ENCODE measurements at places on chromosomes 1 and 21.

- no peak for DNase-seq
Observed at GRCh38 chr1:202170726-202171125, 10.3 kb upstream of the PTPN7 start.

GRCh38 chr1:176691251-176692228 is 228.6 kb downstream of the PAPPA2 start:
- peak; percentile 6 for DNase-seq

- no peak for DNase-seq
Observed at GRCh38 chr1:117567976-117568375, 37.9 kb upstream of the TENT5C start.

GRCh38 chr1:241999026-241999425 is at the start of gene MAP1LC3C:
Gene MAP1LC3C, minus strand, starts transcription at chr1:241999098. Its CDS starts 90 bp downstream, at chr1:241999008.
- no peak for DNase-seq

GRCh38 chr1:67575861-67576260 is 109.1 kb upstream of the GADD45A start:
- DNase-seq: peak; percentile 58

DNA sequence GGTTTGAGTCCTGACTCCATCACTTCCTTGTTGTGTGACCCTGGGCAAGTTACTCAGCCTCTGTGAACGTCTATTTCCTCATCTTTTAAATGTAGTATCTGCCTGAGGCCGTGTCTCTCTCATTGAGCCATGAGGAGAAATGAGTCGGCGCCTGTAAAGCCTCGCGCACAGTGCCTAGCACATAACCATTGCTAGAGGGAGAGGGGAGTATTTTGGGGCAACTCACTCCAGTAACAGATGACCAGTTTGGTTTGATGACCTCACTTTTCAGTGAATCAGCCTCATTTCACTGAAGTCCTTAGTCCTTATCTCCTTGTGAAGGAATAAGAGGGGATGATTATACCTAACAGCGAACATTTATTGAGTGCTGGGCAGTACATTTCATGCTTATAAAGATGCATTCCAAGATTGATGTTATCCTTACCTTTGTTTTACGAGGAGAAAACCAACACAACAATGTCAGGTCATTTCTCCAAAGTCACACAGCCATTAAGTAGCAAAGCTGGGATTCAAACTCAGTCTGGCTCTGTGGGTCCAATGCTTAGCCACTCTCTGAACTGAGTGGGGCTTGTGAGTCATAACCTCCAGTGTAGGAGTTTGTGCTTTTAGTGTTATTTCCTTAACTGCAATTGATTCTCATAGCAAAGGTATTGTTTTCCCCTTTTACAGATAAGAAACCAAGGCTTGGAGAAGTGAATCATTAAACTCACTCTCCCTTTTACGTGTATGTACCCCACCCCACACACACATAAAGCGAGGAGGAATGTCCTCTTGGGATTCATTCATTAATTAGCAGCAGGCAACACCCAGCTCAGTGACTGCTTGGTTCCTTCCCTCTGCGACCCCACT is 25.9 kb downstream of the KCNC4 start:
- DNase-seq: peak; percentile 83

GRCh38 chr1:53620061-53620855 is 118.7 kb downstream of the GLIS1 start:
- no peak for DNase-seq

DNA sequence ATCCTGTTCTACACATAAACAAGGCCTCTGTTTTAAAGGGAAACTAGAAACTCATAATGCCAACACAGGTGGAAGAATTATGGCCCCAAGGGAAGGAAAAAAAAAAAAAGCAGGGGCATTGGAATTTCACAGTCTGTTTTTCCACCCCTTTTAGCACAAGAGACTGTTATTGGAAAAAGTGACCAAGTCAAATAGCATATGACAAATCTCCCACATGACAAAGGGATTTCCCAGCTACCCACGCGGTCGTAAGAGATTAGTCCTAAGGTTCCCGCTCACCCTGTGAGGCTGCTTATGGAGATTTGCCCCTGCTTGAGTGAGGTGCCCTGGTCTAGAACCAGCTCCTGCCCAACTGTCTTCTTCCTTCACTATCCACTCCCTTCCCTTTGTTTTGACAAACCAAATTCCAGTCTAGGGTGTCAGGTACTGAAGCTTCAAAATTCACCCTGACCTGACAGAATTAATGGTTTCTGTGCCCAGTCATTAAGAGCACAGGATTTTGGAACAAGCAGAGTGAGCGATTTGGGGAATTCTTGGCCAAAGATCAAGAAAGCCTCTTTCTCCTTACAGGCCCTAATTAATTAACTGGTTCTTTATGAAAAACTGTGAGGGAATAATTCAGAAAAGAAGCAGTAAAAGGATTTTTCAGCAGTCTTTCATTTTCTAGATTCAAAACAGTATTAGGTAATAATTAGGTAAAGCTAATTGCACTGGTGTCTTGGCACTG is 107.3 kb downstream of the NMNAT2 start:
- no peak for DNase-seq

- no peak for DNase-seq
Observed at GRCh38 chr1:7506454-7507284, 264.4 kb upstream of the VAMP3 start.

- no peak for DNase-seq
Observed at GRCh38 chr1:158335213-158335532, 3.8 kb upstream of the CD1B start.

- no peak for DNase-seq
Observed at GRCh38 chr1:208192995-208193394, 51.2 kb downstream of the PLXNA2 start.

DNA sequence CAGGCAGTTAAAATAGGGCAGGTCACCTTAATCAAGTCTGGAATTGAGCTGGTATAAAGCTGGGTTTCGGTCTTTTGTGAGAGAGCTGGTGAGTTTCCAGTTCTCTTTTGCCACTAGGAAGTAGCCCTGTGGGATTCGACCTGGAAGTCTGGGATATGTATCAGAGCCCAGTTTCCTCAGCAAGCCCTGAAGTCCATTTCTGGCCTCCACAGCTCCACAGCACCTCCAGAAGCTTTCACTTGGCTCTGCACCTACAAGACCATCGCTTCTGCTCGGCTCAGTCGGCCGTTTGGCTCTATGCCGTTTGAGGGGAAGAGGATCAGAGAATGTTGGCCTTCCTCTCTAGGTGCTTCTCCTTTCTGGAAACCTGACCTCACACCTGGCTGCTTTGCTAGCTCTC is 148.0 kb downstream of the GALNT2 start:
- no peak for DNase-seq

- no peak for DNase-seq
Observed at GRCh38 chr1:29635501-29636263, 399.4 kb downstream of the PTPRU start.

- DNase-seq: no peak
Observed at GRCh38 chr1:63784489-63785390, 10.9 kb downstream of the ROR1 start.

DNA sequence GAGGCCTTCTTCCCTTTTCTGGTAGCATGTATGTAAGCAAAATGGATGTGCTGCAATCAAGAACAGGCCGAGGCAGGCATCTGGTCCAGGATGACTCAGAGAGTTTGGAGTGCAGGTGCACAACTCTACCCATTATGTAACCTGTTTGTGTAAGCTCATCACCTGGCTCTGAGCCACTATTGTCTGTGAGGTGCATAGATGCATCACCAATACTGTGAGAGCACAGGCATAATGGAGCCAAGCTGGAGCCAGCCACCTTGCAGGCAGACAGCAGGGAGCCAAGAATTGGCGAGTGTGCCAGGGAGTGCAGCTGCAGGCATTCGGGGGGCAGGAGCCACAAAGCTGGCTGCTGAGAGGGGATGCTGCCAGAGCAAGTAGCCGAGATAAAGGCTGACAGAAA is 549.9 kb upstream of the RGS18 start:
- DNase-seq: no peak

DNA sequence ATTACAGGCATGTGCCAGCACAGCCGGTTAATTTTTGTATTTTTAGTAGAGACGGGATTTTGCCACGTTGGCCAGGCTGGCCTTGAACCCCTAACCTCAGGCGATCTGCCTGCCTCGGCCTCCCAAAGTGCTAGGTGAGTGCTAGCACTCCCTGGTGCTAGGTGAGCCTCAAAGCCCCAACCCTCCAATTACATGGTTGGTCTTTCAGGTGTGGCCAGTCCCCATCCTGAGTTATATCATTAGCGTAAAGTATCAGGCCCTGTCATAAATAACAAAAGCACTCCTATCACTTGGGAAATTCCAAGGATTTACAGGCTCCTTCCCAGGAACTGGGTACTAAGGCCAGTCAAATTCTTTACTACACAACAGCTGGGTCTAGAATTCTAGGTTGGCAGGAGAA is 138.0 kb downstream of the PIK3R3 start:
- DNase-seq: no peak

DNA sequence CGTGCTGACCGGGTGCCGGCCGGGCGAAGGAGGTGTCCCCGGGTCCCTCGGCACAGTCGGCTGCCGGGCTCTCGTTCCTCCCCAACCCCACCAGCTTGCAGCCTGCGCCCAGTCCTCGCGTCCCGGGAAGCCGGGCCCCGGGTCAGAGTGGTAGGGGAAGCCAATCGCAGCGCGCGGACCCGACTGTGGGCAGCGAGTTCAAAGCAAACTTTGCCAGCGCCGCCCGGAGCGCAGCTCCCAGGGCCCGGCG is 328 bp downstream of the MYCL start:
- DNase-seq: no peak

- no peak for DNase-seq
Observed at GRCh38 chr1:227928811-227929375, 18.8 kb downstream of the WNT9A start.

DNA sequence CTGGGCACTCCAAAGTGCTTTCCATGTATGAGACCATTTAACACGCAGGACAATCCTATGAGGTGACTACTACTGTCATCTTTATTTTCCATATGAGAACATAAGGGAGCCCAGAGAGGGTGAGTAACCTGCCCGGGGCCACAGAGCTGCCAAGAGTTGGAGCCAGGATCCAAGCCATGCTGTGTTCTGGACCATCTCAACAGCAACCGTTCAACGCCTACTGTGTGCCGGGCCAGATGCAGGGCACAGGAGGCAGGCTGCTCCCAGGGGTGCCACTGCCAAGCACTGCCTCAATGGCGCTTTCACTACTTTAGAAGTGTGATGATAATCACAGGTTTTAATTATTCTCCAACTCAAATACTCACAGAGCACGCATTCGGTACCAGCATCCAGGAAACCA is 3.8 kb downstream of the ALDH4A1 start:
- DNase-seq: no peak

GRCh38 chr1:27643600-27644368 is 8.8 kb upstream of the FGR start:
- DNase-seq: no peak

DNA sequence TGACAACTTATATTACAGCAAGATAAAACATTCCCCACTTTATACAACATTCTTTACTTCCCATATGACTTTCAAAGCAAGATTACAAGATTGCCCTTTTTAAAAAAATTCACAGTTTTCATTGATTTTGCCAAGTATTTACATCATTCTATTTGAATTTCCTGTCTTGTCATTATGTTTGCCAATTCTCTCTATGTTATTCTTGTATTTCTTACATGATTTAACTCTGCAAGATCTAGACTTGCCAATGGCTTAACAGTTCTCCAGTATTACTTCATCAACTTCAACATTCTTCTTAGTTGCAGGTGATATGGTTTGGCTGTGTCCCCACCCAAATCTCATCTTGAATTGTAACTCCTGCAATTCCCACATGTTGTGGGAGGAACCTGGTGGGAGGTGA is 31.6 kb downstream of the FMO4 start:
- no peak for DNase-seq

GRCh38 chr1:71087713-71088112 is 6.9 kb upstream of the ZRANB2 start:
- DNase-seq: no peak

DNA sequence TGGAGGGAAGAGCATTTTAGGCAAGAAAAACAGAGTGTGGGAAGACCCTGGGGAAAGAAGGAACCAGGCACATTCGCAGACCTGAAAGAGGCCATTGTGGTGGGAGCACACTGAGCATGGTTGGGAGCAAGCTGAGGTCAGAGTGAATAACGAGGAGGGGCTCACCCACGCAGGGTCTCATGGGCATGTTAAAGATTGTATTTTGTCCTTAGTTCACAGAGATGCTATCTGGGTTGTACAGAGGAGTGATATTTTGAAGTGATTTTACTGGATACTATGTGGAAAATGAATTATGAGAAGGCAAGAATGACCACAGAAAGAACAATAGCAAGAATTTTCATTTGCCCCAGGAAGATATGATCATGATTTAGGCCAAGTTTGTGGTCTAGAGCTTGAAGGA is 578.3 kb upstream of the NR5A2 start:
- no peak for DNase-seq

DNA sequence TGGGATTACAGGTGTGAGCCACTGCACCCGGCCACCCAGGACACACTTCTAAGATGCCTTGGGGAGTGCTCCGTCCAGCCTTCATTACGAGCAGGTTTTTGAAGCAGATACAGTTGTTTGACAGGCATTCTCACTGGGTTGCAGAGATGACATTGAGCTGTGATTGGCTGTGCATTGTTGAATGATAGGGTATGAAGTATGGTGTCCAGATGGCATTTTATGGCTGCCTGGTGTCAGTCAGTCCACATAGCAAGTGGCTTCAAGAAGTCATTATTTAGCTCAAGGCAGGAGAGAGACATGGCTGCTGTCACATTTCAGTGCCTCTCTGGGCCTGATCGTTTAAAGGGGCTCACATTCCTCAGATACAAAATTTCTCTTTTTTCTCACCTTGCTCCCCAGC is 14.8 kb upstream of the PADI2 start:
- no peak for DNase-seq

GRCh38 chr1:240399381-240399780 is 212.6 kb downstream of the GREM2 start:
- DNase-seq: no peak

GRCh38 chr1:225890346-225891228 is 1.6 kb upstream of the LEFTY1 start:
- DNase-seq: no peak

DNA sequence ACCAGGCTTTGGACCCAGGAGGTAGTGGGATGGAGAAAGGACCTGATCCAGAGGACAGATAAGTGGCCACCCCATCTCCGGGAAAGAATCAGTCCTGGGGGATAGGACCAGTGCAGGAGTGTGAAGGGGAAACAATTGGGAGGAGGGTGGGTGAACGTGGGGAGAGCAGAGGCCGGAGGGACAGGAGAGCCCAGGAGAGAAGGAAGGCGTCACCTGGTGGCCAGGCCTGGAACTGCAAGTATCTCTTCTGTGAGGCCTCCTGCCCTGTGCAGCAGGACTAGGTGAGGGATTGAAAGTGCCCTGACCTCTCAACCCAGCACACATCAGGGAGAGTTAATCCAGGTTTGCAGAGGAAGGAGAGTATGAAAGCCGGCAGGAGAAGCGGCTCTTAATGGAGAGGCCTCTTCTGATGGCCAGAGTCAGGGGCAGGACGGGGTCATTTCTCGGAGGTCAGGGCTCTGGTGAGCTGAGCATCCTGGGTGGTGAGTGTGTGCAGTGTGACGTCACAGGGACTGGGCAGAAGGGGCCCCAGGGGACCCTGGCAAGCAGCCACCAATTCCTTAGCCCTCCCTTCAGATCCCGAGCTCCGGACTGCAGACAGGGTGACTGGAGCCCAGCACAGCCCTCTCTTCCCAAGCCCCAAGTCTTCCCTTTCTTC is 9.2 kb upstream of the LAD1 start:
- DNase-seq: peak; percentile 4
